AG04450 (cell line): ENCODE measurements at places on chromosomes 4 and X.

DNA sequence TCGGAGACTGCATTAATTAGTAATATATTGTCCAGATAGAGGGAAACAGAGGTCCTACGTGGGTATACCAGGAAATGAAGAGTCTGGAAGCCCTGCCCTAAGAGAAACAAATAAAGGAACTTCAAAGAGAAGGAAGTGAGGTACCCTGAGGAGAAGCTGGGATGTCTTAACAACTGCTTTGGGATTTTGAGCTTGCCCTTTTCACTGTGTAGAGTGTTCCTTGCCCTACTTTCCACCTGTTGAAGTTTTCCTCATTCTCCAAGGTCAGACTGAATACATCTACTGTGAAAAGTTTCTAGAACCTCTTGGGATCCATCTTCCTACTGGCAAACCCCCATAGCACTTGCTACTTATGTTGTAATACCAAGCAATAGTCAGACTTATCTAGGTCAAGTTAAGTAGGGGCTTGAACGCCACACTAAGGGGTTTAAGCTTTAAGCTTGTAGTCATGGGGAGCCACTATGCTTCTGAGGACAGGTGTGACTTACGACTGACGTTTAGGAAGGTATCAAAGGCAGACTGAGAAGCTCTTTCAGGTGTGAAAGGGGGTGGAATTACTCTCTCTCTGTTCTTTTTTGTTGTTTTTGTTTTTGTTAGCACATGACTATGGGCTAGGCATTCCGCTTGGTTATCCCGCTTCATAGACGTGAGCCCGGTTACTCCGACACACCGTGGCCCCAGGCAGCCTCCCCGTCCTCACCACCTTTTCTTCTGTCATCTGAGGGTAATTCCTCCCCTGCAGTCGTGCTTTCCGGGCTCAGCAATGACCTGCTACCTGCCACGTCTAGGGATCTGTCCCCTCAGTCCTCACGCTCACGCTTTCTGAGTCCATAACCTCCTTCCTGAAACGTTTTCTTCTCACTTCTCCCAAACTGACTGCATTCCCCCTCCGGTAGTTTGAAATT lies 959 bp upstream of the REST start:
- no peak for DNase-seq

- DNase-seq = no peak
Measured at GRCh38 chrX:64580605-64581004, 185.4 kb upstream of the MTMR8 start.

DNA sequence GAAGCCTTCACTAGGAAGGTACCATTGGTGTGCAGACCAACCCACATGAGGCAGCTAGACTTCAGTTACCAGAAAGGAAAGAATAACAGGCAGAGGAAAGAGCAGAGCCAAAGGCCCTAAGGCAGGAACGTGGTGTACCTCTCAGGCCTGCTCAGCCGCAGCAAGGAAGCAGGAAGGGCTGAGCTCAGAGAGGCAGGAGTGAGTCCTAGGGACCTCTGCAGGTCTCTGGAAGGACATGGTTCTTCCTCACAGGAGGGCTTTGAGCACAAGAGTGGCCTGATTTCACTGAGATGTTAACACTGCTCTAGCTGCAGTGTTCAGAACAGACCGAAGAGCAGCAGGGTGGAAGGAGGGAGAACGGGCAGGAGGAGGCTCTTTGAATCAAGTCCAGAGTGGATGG lies 124.6 kb downstream of the DCHS2 start:
- no peak for DNase-seq

- no peak for DNase-seq
Measured at GRCh38 chrX:124435616-124436015, 89.3 kb downstream of the SH2D1A start.

DNA sequence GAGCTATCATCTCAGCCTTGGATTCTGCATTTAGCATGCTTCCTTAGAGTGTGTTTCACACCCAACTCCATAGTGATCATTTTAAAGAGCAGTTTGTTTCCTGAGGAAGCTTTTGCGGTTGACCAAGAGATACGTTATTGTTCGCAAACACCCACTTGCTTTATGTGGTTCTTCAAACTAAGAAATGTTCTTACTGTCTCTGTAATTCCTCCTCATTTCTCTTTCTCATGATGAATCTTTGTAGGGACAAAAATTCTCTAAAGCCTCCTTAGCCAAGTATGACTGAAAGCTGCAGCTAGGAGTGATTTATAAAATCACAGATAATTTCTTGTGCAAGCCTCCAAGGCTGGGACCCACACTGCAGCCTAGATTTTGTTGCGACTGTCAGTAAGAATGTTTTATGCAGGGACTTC lies 10.0 kb downstream of the TNIP3 start:
- DNase-seq = no peak

GRCh38 chrX:123990602-123991001 lies 29.1 kb downstream of the STAG2 start:
- DNase-seq = no peak

GRCh38 chrX:5726224-5726623 lies 502.4 kb downstream of the NLGN4X start:
- DNase-seq = no peak

DNA sequence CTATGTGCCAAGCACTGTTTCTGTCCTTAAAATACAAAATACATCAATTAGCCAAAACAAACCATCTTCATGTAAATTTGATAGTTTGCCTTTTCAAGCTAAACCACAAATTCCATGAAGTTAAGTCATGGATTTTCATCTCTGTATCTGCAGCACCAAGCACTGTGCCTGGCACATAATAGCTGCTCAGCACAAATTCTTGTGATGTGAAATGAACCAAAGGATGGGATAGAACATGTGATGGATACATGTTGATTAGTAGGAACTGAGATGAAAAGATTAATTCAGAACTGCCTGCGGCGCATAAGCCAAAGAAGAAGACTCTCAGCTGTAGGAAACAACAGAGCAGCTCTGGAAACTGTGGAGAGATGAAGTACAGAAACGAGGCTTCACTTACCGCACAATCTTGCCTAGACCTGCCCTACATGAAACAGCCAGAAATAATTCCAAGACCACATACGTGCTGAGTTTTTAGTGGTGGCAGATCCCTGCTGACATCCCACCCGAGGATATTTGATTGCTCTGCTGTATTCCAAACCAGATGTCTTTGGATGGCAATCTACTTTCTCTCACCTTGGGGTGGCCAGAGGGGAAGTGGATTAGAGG lies 40.9 kb upstream of the DCLK2 start:
- DNase-seq = no peak

DNA sequence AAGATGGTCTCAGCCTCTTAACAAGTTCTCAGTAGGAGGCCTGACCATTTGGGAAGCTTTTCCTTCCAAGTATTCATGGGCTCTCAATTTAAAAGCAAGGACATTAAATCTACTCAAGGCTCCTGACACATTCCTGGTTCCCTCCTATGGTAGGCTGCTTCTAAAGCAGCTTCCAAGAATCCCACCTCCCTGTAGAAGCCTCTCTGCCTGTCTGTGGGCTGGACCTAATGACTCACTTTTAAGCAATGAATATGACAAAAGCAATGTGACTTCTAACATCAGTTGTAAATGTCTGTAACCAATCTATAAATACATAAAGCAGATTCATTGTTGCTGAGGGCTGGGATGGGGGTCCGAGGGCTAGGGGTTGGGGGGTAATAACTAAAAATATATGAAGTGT lies 99.5 kb upstream of the FAM9B start:
- DNase-seq = no peak

- DNase-seq = no peak
Measured at GRCh38 chr4:7978907-7979651, 39.4 kb upstream of the AFAP1 start.

GRCh38 chrX:72073633-72074032 lies 58.1 kb downstream of the RTL5 start:
- DNase-seq = no peak

DNA sequence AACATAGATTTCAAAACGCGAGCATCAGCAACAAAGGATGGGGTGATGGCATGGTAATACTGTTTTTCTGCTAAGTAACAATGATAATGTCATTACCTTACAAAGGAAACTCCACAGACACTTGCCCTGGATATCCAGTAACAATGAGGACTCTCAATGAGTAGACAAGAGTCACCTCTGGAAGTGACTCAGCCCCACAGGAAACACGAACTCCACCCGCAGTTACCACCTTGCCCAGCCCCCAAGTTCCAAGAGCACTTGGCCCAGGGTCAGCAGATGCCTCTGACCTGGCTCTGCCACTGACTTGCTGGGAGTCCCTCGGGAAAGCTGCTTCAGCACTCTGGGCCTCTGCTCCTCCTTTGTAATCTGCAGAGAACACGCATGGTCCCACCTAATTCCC lies 110.3 kb upstream of the MAP3K15 start:
- no peak for DNase-seq

DNA sequence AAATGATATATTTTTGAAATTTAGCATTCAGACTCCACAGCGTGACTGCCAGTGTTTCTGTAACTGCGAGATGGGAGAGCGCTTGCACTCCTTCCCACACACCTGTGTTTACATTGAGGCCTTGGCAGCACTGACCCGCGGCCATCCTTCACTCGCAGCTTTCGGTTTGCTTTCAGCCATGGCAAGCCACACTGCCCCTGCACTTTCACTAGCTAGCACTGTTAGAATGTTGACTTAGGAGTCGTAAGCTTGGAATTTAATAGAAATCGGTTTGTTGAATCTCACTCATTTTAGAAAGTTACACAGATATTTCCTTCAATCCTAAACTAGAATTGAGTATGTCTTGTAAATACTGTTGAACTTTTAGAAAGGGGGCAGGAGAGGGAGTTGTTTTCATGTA lies 136.2 kb downstream of the CFAP299 start:
- DNase-seq = peak; percentile 20

GRCh38 chr4:20698382-20698781 lies 1.9 kb upstream of the PACRGL start:
- DNase-seq = no peak

DNA sequence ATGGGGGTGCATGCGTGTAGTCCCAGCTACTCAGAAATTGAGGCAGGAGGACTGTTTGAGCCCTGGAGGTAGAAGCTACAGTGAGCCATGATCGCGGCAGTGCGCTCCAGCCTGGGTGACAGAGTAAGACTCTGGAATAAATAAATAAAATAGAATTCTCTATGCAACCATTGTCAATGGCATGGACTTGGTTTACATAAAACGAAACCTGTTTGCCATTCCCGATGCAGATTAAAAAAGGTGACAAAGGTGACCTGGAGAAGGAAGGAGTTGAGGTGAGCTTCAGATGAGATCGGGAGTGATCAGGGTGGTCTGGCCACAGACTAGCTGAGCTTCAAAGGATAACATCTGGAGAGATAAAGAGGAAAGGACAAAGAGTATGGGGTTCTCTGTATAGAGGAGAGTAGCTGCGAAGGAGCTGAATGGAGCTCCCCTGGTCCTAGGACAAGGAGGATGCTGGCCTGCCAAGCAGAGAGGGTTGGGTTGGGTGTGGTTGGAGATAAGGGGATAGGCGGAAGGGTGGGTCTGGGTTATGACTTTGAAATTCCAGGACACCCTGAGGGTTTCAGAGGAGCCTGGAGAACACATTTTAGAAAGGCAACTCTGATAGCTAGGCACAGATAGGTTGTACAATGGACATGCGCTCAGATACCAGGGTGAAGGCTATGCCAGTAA lies 98.6 kb downstream of the RBM47 start:
- DNase-seq = no peak

DNA sequence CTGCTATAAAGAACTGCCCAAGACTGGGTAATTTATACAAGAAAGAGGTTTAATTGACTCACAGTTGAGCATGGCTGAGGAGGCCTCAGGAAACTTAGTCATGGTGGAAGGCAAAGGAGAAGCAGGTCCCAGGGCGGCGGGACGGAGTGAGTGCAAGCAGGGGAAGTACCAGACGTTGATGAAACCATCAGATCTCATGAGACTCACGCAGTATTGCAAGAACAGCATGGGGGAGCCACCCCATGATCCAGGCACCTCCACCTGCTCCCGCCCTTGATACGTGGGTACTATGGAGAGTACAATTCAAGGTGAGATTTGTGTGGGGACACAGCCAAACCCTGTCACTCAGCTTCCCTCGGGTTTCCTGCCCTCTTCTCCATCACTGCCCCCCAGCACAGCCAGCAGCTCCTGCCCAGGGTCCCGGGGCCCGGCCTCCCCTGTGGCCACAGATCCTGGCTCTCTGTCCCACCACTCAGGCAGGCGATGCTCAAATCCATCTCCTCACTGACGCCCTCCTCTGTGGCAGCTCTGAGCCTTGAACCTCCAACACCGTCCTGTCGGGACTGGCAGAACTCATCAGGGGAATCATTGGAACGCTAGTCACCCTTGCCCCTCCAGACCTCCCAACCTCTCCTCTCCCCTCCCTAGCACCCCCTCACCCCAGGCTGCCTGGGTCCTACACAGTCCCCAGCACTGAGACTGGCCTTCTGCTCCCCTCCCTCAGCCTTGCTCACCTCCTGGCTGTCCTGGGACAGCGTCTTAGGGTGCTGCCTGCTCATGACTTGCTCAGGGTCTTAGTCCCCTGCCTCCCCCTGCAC lies 37.6 kb downstream of the FGFRL1 start:
- DNase-seq = no peak

DNA sequence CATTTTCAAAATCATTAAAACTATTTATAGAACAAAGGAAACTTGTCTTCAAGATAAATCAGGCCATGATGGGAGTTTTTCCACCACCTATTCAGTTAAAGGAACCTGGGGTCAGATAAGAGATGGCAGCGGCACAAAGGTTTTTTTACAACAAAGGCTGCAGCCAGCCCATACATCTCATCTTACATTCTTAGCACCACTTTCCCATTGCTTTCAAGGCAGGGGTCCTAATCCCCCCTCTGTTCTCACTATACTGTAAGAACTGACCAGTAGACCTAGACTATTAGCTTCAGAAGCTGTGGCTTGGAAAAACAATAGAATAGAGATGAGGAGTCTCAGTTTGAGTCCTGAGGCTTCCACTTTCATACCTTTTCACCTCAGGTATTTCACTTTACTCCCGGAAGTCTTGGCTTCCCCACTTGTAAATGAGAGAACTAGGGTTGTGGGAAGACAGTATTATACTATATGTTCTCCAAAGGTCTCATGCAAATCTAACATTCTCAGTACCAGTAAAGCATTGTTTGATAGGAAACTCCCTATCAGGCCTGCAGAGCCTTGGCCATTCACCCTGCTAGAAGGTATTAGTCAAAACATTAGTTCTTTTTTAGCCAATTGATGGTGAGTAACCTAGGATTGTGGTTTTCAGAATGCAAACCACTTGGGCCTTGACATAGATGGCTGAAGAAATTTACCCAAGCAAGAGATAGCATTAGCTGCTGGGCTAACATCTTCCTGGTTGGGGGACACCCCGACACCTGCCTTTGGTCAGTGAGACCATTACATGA lies 182.9 kb upstream of the PBDC1 start:
- DNase-seq = no peak

DNA sequence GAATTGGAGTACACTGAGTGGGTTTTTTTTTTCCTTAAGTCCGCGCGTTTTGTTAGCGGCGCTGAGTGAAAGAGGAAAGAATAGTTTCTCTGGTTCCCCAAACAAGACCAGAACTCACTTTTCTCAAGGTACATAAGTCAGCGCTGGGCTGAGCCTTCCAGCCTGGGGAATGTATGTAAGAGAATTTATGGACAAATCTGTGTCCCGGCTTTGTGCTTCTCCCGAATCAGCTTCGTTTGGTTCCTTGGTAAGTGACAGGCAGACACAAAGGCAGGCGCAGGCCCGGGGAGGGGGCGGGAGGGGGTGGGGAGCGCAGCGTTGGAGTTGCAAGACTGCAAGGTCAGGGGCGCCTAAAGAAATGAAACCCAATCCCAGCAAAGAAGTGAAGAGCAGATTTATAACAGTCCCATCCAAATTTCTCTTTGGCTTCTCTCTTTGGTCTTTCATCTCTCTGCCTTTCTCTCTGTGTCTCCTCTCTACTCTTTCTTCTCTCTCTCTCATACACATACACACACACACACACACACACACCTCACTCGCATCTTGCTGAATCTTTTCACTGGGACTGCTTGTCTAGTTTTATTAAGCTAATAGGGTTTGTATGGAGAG lies 981 bp downstream of the TET2 start:
- no peak for DNase-seq

- no peak for DNase-seq
Measured at GRCh38 chrX:40281336-40282005, 183.7 kb upstream of the BCOR start.
